Stimulated activated CD4-positive, alpha-beta T cell treated with anti-CD3 and anti-CD28 coated beads, Interleukin-4, amount 100 ng/mL, for 1 hour (primary cell): ENCODE measurements at places on chromosomes 7 and 10.

GRCh38 chr10:19710600-19710999 lies 105.6 kb upstream of the PLXDC2 start:
- no peak for DNase-seq

DNA sequence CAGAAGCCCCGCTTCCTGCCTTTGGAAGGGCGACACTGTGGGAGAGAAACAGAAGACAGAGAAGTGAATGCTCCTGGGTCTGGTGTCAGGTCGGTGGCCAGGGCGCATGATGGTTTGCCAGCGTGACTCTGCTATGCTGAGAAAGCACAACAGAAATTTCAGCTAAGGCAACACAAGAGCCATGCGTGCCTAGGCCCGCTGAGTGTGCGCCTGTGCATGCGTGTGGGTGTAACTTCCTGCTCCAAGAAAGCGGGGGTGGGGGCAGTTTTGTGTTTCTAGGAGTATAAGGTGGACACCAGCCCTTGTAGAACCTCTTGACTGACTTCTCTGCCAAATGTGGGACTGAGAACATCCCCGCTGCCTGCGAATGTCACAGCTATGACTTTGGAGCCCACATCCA lies 6.2 kb downstream of the IGFBP3 start:
- DNase-seq: no peak

DNA sequence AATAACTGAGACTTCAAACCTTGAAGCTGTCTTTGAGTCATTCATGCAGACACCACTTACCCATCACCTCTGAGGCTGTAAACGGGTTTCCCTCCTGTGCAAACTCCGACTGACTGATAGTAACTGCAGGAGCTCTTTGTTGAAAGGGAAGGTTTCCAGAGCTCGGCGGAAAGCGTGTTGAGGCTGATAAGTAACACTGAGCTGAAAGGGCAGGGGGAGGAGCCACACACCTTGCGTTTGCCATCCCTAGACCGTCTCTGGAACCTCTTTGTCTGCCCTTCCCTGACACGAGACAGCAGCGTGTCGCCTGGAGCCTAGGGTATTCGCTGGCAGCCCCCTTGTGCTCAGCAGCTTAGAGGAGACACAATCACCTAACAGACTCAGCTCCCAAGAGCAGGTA lies 134.0 kb downstream of the PAXIP1 start:
- DNase-seq: no peak

GRCh38 chr7:18103436-18104218 lies 76.0 kb upstream of the PRPS1L1 start:
- DNase-seq: no peak

GRCh38 chr7:105920766-105921165 lies 42.3 kb upstream of the CDHR3 start:
- no peak for DNase-seq
